ENCODE measurements at places on chromosomes 4 and X.

GRCh38 chr4:150573534-150573933 is 8.4 kb upstream of the MAB21L2 start:
- no peak for DNase-seq

DNA sequence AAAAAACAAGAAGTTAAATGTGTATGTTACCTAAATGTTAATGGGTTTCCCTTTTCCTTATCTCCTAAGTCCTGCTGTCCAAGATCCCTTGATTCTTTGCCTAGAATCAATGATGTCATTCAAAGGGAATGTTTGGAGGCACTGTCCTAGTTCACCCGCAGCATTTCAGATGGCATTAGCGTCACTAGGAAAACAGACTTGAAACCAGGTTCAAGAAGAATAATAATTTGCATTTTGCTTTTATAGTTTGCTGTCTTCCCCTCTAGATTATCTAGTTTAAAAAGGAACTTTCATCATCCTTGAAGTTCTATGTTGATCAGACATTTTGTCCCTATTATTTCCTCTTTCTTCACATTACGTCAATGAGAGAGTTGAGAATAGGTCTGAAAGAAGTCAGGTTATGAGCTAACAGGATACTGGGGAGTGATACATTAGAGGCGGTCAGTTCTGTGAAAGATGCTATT is 234.1 kb upstream of the PGRMC2 start:
- peak; percentile 4 for DNase-seq

GRCh38 chrX:11965436-11965835 is 172.8 kb upstream of the FRMPD4 start:
- DNase-seq: no peak

DNA sequence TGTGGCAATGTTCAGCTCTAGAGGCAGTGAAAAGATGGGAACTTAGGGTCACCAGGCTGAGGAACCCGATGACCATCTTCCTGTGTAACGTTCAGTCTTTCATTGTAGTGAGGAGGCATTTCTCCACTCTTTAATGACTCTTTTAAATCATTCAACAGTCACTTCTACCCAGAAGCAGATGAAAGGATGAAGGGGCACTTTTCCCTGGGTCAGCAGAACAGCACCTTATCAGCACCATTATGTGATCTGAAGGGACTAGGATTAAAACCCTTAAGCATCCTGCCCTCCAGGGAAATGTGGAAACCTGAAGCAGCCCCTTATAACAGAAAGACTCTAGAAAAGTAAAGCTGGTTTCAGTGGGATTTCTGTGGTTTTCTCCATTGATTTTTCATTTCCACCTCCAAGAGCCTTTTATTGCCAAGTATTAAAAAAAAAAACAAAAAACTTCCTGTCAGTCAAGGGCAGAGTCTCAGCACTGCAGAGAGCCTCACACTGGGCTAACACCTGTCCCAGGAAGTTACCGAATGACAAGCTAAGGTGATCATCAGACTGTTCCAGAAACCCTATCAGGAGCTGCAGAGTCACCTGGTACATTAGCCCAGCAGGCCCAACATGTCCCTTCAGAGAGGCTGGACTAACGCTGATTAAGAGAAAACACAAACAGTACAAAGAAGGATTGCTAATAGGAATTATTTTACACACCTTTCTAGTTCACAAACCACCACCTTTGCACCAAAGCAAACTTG is 185.9 kb downstream of the SHROOM3 start:
- no peak for DNase-seq

DNA sequence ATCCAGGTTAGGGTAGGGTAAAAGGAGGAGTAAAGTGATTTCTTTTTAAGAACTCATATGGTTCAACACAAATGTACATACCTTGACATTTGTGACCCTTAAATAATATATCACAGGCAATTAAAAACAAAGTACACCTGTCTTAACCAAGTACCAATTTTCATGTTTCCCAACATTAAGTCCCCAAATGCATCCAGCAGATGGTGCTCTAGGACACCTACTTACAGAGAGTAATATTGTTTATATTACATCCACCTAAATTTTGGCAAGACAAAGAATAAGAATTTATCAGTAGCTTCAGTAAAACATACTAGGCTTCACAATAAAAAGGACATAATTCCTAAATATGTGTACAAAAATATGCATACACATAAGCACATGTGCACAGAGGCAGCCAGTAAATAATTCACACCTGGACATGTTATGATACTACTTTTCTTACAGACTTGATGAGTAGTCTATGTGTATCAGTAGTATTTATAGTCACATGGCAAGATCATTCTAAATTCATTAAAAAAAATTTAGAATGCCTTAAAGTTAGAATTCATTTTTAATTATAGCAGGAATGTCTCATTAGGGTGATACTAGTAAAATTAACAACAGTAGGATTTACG is 219.7 kb downstream of the DCLK2 start:
- peak; percentile 42 for DNase-seq

- peak; percentile 61 for DNase-seq
Measured at GRCh38 chr4:15783676-15784075, 5.5 kb downstream of the CD38 start.

DNA sequence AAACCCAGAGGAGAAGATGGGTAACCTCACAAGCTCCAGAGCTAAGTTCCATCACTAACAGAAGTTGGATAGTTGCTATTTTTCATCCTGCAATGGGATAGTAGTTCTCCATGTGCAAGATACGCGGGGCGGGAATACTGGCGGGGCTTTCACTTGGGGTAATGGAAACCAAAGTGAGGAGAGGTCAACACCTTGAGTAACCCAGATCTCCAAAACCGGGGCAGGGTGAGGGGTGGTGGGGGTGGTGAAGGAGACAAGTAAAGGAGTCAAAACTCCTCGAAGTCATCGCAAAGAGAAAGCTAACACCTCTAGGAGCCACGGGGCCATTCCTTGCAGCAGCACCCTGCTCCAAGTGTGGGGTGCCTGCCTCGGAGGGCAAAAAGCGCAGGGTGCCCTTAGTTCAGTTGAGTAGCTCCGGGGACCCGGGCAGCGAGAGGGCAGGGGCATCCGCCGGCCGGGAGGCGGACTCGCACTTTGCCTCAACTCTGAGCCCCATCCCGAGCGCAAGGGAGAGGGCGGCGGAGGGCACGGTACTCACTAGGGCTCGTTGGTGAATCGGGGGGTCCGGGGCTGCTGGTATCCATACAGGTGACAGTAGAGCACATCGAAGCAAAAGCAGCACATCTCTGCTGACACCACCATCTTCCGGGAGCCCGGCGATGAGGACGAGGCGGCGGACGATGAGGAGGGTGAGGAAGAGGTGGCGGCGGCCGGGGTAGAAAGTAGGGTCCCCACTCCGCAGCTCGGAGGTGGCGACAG is 645 bp downstream of the AMMECR1 start:
- DNase-seq: no peak

- peak; percentile 67 for DNase-seq
Measured at GRCh38 chr4:14994242-14994641, 8.0 kb upstream of the CPEB2 start.

DNA sequence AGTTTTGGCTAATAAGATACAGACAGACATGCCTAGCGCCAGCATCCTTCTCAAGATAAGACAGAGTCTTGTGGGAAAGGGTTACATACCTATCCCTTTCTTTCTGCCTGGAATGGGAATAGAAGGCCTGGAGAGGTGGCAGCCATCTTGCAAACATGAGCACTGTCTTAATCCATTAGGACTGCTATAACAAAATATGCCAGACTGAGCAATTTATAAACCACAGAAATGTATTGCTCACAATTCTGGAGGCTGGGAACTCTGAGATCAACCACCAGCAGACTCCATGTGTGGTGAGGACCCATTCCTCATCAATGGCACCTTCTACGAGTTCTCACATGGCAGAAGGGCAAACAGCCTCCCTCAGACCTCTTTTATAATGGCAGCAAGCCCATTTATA is 26.5 kb upstream of the NEIL3 start:
- DNase-seq: no peak

GRCh38 chr4:93776386-93777080 is 52.0 kb upstream of the ATOH1 start:
- DNase-seq: no peak

DNA sequence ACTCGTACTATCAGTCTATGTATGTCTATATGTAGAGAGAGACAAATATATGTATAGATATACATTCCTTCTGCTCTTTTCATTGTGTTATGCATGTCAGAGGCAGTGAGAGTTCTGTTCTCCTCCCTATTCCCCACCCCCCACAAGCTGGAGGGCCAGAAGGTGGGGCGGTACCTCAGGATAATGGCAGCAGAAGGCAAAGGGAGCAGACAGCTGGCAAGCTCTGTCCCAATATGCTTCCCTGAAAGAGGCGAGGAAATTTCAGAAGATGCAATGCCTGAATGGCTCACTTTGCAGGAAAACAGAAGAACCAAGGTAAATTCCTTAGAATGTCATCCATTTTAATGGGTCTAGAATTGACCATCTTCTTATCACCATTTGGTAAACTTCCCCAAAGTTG is 114.4 kb downstream of the NAA11 start:
- no peak for DNase-seq

DNA sequence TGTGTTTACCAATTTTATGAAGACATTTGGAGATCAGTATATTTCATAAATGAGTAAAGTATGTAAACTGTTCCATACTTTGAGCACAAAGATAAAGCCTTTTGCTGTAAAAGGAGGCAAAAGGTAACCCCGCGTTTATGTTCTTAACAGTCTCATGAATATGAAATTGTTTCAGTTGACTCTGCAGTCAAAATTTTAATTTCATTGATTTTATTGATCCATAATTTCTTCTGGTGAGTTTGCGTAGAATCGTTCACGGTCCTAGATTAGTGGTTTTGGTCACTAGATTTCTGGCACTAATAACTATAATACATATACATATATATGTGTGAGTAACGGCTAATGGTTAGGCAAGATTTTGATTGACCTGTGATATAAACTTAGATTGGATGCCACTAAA is 1.9 kb downstream of the FMR1 start:
- no peak for DNase-seq

Measured in inflammatory macrophage (primary cell).